ENCODE measurements at places on chromosomes 5 and 9.

DNA sequence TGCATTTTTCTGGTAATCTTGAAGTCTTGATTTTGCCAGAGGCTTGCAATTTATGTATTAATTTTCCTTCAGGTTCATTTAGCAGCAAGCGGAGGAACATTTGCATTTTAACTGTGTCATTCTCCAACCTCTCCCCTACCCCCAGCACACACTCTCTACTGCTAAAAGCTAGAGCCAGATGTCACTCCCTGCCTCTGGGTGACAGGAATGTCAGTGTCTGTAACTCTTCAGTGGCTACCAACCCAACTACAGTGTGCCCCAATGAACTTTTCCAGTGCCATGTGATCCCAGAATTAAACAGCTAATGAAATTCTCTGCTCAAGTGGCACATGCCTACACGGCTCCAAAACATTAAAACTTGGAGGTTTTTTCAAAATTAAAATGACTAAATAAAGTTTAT lies 260.3 kb downstream of the GOLPH3 start:
- DNase-seq = no peak

- no peak for DNase-seq
Observed at GRCh38 chr9:24257726-24258125, 288.0 kb downstream of the IZUMO3 start.

DNA sequence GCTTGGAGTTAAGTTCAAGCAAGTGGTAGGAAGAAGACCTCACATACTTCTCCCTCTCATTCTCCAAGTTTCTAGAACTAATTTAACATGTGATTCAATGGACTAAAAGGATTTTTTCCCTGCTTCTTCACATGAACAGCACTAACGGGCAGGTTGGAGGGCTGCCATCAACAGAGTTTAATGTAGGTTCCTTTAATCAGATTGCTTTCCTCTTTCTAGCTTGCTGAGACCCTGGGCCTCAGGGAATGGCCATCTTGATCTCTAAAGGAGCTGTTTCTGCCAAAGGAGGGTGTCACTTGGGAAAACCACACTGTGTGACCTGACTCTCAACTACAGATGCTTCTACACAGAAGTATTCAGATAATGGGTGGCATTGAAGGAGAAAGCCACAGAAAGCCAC lies 223.3 kb downstream of the PIK3R1 start:
- DNase-seq = no peak

- no peak for DNase-seq
Observed at GRCh38 chr5:36300927-36301540, 668 bp downstream of the RANBP3L start.

DNA sequence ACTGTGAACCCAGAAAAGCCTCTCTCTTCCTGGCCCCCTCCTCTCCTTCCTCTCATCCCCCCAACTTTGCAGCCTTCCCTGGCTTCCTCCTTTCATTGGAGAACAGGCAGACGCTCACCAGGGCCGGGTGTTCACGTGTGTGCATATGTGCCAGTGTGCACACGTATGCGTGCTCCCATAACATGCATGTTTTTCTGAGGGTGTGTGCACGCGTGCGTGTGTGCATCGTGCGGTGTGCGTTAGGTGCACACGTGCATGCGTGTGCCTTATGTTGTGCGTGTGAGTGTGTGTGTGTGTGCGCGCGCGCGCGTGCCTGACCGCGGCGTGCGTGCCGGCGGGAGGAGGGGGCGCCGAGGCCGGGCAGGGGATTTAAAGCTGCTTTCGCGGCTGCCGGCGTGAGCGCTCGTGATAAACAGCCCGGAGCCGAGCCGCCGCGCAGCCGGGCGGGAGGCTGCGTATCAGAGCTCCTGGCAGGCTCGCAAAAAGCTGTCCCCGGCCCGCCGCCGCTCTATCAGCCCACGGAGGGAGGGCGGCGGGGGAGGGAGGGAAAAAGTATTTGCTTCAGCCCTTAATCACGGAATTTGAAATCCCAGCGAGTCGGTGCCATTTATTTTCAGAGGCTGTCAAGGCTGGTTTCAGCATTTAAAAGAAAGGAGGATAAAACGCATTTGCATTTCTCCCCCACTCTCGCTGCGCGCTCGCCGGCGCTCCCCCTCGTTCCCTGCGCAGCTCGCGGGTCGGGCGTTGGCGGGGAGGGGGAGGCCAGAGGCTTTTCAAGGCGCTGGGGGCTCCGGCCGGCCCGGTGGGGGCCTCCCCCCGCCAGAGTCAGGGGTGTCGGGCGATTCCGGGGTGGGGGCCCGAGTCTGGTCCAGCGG lies 183.9 kb downstream of the C9orf50 start:
- DNase-seq = no peak

DNA sequence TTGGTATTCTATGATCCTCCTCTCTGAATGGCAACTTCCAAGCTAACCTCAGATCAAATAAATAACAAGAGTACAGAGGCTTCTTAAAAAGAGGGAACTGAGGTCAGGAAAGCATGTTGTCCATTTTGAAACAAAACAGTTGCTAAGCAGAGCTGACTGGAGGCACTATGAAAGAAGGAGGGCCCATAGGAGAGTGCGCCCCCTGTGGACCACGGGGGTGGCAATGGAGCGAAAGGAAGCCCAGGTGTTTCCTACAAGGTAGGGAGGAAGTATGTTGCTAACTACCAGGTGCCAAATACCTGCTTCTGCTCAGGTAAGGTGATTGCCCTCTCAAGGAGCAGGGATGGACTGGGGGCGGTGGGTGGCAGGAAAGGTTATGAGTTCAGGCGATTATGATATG lies 101.8 kb upstream of the MAST4 start:
- no peak for DNase-seq

DNA sequence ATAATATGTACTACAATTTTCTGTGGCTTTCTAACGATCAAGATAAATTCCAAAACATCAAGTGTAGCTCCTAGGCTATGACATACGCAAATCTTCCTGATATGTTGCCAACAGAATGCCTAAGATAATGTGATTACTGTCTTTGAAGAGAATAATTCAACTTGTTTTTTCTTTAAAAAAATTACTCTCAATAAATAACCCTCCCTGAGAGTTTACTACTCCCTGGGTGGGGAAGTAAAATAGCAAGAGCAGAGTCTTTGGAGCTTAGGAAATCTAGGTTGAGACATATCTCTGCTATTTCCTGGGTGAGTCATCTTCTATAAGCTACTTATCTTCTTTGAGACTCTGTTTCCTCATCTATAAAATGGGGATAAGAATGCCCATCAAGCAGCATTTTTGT lies 201.2 kb downstream of the ACTL7B start:
- DNase-seq = no peak

Measured in HFF-Myc (cell line).